ENCODE measurements at places on chromosomes 4 and X.

GRCh38 chrX:34778916-34779315 lies 121.8 kb upstream of the TMEM47 start:
- DNase-seq: peak; percentile 4

DNA sequence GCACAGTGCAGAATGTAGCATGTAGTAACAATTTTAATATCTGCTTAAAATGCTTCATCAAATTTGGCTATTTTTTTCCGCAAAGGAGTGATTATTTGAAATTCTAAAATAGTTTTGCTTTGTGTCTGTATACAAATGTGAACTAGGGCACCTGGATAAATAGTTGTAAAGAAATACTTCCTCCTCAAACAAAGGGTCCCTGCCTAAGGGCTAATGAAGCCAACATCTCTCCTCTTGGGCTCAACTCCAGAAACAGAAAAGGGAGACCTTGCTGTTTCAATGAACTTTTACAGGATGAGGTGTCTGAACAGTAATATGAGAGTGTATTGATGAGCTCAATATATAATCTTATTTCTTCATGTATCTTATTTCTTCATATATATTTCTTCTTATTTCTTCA lies 30.8 kb upstream of the SCOC start:
- no peak for DNase-seq

- no peak for DNase-seq
Measured at GRCh38 chr4:131613824-131614216, 1535.3 kb upstream of the PCDH10 start.

- DNase-seq: peak; percentile 55
Measured at GRCh38 chrX:47264483-47265173, 31.8 kb downstream of the USP11 start.

DNA sequence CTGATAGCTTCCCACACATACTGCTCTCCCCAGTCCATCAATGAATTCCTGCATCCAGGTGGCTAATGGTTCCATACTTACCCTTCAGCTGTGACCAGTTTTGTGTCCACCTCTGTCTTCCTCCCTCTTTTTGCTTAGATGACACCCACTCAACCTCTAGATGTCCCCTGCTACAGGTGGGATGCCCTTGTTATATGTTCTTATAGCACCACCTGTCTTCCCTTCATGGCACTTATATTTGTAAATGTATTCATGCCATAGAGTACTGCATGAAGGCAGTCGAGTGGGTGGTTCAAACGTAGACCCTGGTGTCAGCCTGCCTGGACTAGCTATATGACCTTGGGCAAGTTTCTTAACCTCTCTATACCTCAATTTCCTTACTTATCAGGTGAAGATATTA lies 6.5 kb upstream of the USP46 start:
- no peak for DNase-seq

DNA sequence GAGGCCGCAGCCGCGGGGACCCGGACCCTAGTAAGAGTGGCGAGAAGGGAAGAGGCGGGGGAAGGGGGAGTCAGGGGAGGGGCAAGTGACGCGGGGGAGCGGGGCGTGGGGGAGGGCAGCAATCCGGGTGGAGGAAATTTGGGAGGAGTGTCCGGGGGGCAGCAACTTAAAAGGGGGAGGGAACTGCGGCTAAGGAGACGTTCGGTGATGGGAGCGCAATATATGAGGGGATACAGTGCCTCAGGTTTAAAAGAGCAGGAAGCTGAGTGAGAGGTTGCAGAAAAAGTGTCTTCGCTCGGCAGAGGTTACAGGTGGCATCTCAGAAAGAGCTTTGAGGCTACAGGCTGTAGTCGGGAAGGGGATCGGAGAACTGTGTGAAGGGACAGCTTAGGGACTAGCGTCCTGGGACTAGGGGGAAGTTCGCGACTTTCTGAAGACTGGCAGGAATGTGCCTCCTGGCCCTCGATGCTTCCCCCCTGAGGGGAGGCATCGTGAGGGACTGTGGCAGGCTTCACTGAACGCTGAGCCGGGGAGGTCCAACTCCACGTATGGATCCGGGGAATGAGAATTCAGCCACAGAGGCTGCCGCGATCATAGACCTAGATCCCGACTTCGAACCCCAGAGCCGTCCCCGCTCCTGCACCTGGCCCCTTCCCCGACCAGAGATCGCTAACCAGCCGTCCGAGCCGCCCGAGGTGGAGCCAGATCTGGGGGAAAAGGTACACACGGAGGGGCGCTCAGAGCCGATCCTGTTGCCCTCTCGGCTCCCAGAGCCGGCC lies 519 bp downstream of the FOXO4 start:
- no peak for DNase-seq

GRCh38 chr4:140427106-140427918 lies at the start of gene CLGN:
CLGN (minus strand) TSS chr4:140427648; CDS start chr4:140413078, 14,570 bp downstream.
- peak; percentile 40 for DNase-seq

DNA sequence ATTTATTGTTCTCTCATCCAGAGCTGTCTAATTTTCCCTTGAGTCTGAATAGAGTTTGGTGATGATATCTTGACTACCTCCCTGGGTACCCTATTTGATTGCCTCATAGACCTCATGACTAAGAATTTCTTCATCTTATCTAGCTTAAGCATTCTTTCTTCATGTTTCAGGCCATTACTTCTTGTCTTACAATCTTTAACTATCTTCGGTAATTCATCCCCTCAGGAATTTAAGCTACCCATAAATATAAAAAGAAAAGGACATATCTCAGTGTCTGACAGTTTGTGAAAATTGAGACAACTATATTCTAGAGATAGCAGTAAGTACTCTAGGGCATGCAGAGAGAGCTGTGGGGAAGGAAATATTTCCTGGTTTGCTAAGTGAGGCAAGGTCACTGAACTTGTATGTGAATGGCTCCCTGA lies 466.1 kb upstream of the GRID2 start:
- DNase-seq: peak; percentile 29

DNA sequence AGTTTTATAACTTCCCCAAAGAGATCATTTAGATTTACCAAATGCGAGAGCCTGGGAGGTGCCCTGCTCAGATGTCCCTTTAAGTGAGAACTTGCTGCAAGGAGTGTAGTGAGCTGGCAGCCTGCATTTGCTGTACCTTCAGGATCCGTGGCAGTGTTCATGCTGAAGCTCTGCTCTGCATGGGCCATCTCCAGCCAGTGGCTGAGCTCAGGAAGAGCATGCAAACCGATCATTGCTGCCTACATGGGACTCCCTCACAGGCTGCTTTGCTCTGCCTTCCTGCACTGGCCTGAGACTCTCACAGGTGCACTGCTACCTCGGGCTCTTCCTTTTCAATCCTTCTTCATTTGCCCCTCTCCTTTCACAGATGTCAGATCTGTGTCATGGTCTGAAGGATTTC lies 152.0 kb upstream of the SFRP2 start:
- no peak for DNase-seq

DNA sequence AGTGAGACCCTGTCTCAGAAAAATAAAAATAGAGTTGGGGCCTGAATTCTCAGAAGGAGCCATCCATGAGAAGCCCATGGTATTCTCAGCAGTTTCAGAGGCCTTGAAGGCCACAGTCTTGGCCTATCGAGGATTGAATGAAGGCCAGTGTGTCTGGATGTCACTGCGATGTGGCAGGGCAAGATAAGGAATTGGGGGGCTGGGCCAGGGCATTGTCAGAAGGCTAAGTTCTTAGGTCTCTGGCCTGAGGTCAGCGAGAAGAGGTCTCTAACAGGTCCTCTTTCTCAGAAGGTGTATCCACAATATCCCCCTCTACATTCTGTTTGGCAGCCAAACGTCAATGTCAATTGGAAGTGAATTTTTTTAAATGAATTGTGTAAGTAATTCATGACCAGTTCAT lies 5.7 kb downstream of the ZNF275 start:
- no peak for DNase-seq

DNA sequence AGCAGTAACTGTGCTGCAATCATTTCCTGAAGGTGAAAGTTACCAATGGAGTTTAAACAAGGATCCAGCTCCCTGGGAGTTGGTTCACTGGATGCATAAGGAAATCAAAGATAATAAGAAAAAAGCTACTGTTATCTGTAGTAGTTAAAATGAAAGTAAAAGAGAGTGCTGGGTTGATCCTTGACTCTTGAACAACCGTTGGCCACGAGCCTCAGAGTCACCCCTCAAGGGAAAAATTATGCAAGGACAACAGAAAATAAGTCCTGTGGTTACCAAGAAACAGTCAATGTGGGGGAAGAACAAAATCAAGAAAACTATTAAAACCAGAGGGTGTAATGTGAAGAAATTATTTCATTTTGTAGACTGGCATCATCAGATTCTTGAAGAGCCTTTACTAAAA lies 49.7 kb upstream of the DDIT4L start:
- no peak for DNase-seq

DNA sequence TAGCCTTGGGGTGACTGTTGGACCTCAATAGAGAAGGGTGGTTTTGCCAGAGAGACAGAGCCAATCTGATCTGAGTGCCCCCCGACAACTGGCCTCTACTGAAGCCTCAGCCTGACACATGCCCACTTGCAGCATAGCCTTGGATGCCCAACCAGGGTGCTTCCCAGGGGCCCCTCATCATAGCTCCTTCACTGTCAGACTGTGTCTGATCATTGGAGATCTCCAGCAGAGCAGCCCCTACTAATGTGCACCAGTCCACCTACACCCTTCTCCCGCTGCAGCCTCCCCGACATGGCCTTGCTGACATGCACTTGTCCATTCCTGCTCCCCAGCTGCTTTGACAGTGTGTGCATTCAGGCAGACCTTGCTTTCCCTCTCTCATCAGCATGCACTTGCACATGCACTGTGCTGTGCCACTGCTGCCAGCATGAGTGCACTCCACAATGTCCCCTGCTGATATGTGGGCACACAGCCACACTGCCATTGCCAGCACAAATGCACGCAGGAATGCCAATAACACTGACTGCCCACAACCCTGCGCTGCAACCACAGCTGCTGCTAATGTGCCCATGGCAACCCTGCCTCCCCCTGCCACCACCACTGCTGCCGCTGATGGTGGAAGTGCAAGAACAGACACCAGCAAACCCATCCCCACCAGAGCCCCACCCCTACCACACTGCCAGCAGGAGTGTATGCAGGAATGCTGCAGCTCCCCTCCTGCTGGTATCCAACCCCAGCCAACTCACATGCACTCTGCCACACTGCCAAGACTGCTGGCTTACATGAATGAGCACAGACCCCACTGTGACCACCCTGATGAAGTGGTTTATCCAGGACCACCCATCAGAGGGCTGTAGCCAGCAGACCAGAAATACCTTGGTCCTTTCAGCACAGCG lies 68.1 kb upstream of the ZMAT1 start:
- DNase-seq: peak; percentile 2

- no peak for DNase-seq
Measured at GRCh38 chr4:128858879-128859671, 49.6 kb downstream of the JADE1 start.

GRCh38 chrX:82230013-82230412 lies 1028.1 kb downstream of the SH3BGRL start:
- DNase-seq: no peak

GRCh38 chrX:17470136-17470535 lies 95.1 kb downstream of the NHS start:
- peak; percentile 82 for DNase-seq

DNA sequence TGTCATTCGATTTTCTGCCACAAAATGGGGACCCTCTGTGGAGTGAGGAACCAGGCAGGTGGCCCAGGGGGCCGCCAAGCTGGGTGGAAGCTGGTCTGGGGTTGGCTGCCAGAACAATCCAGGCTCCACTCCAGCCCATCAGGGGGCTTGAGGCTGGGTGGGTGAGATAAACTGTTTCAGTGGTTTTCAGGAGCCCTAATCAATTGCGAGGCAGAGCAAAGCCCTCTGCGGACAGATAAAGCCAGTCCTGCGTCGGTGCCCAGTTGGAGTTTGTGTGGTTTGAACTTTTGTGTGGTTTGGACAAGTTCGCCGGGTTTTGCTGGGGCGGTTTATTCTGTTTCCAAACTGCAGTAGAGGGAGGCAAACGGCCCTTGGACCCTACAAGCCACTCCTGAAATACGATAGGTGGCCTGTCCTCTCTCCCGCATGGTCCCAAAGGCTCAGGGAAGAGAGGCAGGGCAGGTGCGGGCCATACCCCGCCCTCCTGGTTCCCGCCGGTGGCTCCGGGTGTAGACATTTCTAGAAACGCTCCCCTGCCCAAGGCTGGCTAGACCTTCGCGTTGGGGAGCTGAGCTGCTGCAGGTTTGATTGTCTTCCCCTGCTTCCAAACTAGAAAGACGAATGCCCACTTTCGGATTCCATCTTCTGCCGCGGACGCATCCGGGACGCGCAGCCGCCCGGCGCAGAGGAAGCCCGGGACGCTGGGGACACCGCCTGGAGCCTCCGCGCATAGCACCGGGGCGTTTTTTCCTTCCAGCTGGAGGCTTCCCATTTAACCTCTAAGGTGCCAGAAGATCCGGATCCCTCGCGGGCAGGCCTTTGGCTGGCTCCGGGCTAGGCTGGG lies 169.0 kb upstream of the BCOR start:
- DNase-seq: peak; percentile 45

DNA sequence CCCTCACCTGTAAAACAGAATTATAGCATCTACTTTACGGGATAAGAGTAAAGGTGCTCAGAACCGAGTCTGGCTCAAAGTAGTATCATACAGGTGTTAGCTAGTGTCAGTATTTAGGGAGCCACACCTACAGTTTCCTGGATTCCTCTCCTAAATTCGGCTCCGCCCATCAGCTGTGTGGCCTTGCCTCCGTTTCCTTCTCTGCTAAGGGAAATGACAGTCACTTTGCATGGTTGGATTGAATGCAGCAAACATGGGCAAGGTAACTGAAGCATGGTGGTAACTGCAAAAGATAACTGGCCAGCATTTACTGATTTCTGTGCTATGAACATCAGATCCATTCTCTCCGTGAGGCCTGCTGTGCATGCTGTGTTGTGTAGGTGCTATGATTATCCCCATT lies 2.8 kb downstream of the PPP1R3F start:
- DNase-seq: no peak
